ENCODE measurements at places on chromosomes 2 and 18.

- DNase-seq = no peak
Observed at GRCh38 chr2:627926-628560, 49.2 kb downstream of the TMEM18 start.

- no peak for DNase-seq
Observed at GRCh38 chr2:30601375-30601774, 154.3 kb downstream of the LCLAT1 start.

DNA sequence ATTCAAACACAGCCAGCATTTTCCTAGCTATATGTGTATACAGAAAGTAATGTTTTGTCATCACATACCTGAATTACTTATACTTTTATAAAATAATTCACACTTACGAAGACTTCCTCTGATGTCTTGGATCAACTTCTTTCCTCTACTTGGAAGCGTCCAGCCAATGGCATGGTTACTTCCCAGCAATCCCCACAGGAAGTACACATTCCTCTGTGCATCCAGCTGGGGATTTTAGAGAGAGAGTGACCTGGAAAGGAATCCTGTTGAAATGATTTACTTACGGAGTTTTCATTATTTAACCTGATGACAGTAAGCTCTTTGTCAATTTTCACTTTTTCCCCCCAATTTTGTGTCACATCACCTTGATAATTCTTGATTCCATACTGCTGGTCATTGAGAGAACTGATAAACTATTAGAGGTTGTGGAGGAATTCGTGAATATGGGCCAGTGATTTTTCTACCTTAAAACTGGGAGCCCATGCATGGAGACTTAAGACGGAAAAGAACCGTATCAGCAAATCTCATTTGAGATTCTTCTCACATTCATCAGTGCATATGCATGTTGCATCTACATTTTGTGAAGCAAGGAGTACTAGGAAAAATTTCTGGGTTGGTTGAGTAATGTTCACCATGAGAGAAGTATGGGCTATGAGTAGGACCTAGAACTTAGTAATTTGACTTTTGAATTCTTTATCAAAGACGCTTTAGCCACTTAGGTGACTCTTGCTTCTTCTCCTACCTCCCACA lies 9.0 kb upstream of the IL18R1 start:
- no peak for DNase-seq

GRCh38 chr2:71829008-71829407 lies 318.7 kb downstream of the CYP26B1 start:
- DNase-seq = no peak

DNA sequence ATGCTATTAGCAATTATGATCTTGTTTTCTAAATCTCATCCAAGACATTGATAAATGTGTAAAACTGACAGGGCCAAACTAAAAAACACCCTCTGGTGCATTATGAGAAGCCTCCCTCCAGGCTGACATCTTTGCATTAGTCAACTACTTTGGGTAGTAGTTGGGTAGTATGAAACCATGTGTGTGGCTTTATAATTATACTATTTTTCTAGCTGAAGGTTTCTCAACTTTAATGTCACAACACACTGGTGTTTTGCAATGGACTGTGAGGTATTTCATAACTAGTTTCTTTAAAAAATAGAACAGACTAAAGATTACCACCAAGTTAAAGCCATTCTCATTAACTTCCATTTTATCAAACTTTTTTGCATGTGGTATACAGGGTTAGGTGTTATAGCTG lies 73.1 kb upstream of the RBMS1 start:
- no peak for DNase-seq

GRCh38 chr2:72921088-72921851 lies 4.0 kb downstream of the EMX1 start:
- no peak for DNase-seq

- DNase-seq = no peak
Observed at GRCh38 chr2:8198766-8199382, 483.0 kb upstream of the ID2 start.

DNA sequence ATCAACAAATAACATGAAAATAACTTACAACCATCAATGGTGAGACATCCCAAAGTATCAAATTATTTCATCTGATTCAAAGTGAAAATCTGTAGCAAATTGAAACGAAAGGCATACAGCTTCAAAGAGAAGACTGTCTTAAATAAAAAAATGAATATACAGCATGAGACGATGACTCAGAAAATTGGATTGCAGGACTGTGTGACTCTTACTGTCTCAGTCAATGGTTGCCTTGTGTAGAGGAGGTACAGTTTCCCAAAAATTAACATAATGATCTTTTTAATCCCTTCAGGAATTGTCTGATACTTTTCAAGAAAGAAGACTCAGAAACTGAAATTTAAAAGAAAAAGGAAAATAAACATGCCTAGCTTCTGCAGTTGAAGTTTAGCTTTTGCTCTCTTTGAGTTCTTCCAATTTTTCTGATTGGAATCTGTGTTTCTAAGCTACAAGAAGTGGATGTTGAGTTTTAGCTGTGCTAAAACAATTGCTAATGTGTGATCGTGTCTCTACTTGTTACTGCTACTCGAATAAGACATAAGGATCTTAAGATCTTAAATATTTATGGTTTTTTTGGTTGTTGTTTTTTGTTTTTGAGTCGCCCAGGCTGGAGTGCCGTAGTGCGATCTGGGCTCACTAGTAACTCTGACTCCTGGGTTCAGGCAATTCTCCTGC lies 41.1 kb upstream of the EPB41L3 start:
- DNase-seq = no peak

All from activated naive CD4-positive, alpha-beta T cell treated with anti-CD3 and anti-CD28 coated beads for 36 hours (primary cell).